ENCODE measurements at places on chromosomes 6 and 20.

GRCh38 chr6:113328886-113329381 lies 528.2 kb upstream of the MARCKS start:
- DNase-seq = no peak

GRCh38 chr6:143037470-143037869 lies 23.2 kb upstream of the AIG1 start:
- DNase-seq = no peak

DNA sequence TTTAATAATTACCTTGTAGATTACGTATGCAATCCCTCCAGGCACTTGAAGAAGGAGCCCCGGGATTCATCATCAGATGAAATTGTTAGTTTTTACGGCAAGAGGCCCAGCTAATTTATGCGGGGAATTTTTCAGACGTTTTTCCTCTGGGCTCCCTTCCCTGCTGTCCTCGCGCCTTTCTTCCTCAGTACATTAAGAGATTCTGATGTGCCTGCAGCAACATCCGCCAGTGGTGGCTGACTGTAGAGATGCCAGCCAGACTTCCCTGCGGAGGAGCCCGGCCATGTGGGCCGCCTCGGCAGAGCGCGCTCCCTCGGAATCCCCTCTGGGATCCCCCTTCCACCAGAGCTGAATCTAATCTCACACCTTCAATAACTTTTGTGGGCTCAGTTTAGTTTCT lies 46.4 kb upstream of the POU3F2 start:
- DNase-seq = no peak

DNA sequence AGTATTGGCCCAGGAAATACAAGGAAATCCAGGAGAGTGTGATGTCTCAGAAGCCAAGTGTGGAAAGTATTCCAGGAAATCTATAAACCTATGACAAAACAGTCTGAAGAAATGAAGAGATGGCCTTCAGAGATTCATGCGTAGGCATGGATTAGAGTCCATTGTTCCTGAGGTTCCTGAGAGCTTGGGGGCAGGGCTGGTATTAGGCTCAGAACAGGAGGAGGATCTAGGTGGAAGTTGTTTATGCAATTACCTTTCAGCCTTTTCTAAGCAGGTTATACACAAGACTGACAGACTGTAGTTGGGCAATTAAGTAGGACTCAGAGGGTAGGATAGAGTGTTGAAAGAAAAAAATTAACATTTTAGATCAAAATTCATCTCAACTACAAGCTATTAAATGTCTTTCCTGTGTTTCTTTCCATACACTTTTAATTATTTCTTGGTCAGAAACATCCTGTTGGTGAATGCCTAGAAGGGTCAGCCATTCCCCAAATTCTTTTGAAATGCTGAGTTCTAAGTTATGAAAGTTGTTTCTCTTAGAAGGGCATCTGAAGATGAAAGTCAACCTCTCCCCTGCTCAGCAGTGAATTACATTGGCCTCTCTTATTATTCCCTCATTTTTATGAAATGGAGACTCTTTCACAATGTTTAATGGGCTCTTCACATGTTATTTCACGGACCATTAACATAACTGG lies 201.2 kb upstream of the MYLIP start:
- DNase-seq = no peak

GRCh38 chr20:41032271-41032670 lies 3.6 kb downstream of the TOP1 start:
- DNase-seq = no peak

- no peak for DNase-seq
These were observed 51.7 kb upstream of the SMLR1 start for GRCh38 chr6:130775411-130776012.

GRCh38 chr20:21101932-21102575 lies 4.1 kb downstream of the LINC00237 start:
- no peak for DNase-seq

DNA sequence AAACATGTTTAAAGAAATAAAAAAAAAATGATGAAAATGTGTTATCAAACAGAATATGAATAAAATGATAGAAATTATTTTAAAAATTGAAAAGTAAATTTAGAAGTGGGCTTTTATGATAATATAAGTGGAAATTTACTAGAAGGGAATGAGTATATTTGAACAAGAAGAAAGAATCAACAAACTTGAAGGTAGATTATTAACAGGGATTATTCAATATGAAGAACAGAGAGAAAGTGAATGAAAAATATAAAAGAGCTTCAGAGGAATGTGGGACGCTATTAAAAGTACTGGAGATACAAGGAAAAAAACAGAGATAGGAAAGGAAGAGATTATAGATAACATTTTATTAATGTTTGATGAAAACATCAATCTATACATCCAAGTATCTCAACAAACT lies 1014.4 kb upstream of the CITED2 start:
- no peak for DNase-seq

DNA sequence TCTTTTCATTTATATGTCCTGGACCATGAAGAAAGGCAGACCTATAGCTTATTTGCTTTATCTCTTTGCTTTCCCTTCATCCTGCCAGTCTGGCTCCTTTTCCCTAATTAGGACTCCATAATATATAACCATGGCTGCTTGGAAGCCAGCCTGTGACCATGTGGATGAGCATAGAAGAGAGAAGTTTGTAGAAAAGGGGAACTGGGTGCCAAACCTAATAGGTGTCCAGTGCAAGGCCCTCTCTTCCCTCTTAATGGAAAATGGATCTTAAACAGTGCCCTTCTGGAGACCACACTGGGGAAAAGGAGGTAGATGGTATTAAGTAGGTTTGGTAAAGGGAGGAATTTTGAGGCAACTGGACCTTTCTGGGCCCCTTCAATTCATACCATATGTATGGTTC lies 16.7 kb upstream of the OSTM1 start:
- no peak for DNase-seq

DNA sequence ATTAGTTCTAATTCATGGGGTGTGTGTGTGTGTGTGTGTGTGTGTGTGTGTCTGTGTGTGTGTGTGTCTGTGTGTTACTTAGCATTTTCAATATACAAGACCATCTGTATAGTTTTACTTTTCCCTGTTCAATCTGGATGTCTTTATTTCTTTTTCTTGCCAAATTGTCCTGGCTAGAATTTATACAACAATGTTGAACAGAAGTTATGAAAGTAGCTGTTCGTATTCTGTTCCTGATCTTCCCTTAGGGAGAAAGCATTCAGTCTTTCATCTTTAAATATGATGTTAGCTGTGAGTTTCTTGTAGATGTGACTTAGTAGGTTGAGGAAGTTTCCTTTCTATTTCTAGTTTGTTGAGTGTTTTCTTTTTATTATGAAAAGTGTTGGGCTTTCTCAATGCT lies 334.7 kb upstream of the RNF24 start:
- DNase-seq = no peak

DNA sequence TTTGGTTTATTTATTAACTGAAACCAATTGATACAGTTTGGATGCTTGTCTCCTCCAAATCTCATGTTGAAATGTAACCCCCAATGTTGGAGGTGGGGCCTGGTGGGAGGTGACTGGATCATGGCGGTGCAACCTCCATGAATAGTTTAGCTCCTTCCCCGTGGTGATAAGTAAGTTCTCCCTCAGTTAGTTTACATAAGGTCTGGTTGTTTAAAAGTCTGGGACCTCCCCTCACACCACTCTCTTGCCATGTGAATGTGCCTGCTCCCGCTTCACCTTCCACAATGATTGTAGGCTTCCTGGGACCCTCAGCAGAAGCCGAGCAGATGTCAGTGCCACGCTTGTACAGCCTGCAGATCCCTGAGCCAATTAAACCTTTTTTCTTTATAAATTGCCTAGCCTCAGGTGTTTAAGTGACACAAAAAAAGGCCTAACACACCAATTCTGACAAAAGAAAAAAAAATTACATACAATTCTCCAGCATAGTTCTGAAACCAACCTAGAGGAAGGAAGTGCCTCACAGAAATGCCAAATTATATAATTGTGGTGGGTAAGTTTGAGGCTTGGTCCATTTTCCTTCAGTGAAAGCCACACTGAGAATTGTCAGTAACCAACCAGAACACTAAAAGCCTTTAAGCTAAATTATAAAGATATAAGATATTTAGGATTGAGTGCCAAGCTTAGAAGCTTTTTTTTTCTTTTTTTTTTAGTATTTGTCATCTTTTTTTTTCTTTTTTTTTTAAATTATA lies 15.0 kb downstream of the MAP7 start:
- peak; percentile 23 for DNase-seq

GRCh38 chr6:160462551-160463109 lies 114.5 kb downstream of the SLC22A3 start:
- peak; percentile 54 for DNase-seq

DNA sequence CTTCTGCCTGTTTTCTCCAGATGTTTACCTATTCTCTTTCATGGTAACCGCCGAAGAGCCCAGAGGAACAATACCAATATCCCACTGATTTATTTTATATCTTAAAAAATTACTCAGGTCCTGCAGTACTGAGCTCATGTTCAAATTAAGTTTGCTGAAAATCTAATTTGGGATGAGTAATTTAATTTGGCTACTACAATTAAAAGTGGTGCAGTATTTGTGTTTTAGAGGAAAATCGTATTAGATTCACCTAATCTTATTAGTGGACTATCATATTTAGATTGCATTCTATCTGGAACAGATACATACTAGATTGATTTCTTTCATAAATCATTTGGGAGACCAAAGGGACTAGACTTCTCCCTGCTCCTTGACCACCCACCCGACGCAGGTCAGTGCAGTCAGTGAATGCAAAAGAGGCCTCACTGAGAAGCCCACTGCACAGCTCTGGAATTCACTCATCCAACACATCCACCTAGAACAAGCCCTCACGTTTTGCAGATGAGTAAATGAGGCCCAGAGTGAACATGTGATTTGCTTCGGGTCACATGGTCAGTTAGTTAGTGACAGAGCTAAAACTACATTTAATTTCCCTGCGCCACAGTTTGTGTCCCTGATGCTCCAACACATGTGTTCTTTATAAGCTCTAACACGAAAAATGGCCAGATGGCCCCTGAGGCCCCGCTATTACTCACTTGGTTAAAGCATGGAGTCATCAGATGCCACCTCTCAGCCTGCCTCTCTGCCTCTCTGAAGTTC lies 101.8 kb downstream of the TRERF1 start:
- no peak for DNase-seq

DNA sequence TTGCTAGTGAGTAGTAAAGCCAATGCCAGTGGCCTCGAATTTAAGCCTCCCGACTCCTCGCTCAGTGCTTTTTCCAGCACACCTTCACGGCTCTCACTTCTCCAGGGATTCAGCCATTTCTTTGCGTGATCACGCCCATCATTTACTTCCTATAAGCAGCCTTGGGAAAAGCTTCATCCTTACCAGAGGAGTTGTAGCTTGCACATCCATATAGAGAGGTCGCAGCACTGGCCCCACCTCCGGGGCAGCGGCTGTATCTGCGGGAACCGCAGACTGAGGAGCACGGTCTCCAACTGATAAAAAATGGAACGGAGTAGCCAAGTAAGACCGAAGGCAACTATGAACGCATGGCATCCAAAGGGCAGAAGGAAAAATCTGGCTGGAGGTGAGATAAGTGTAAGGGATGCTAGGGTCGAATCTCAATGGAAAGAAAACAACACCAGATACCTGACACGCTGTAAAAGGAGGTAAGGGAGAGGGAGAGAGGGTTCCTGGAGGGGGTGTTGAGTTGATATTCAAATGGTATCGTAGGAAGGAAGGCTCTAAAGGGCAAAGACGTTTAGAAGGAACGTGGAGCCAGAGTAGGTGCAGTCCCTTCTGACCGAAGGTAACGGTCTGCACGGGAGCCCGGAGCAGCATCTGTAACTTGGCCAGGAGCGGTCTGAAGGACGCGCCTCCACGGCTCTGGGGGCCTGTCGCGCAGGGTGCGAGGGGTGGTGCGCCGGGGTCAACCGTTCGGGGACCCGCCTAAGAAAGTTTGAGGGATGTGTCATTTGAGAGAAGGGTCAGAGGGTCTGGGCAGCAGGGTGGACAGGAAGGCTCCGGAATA lies 640 bp downstream of the NFS1 start:
- no peak for DNase-seq

DNA sequence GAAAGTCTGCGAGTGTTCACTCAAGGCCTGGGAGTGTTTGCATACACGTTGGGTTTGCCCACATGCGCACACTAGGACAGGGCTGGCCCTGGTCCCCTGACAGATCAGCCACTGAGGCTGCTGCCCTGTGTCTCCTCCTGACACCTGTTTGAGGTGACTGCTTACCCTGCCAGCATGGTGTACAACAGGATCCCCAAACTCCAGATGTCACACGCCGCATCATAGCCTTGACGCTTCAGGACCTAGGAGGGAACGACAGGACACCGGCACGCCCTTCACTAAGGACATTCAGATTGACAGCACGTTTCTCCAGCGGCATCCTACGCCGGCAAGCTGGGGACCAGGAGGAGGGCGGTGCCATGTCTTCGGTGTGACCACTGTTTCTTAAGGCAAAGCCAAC lies 37.0 kb upstream of the MPC1 start:
- DNase-seq = no peak

Measured in KG1 (cell line).